ENCODE measurements at places on chromosomes 7 and 10.
A peak's percentile ranks its signal among the peaks of the same experiment; 100 is the strongest.

GRCh38 chr10:37856881-37857286, 526 bp downstream of the ZNF248 start:
- peak; percentile 0 for DNase-seq

DNA sequence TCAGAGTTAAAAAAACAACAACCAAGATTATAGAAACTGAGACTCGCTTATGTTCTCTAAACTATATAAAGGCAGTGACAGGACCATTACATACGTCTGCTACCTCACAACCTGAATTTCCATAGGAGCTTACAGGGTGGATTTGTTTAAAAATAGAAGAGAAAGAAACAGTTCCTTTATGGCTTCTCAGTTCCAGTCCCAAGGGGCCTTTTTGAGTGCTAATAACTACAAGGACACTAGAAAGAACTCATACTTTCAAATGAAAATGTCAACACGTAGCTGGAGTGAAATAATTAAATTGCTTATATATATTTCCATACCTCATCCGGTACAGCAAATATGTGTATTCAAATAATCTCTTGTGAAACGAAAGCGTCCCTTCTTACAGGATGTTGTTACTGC, 19.7 kb downstream of the TSPAN12 start:
- DNase-seq = no peak

- no peak for DNase-seq
These were observed 69.5 kb upstream of the PODXL start for GRCh38 chr7:131625817-131626372.

- no peak for DNase-seq
These were observed 256.3 kb downstream of the OTUD1 start for GRCh38 chr10:23694921-23695824.

DNA sequence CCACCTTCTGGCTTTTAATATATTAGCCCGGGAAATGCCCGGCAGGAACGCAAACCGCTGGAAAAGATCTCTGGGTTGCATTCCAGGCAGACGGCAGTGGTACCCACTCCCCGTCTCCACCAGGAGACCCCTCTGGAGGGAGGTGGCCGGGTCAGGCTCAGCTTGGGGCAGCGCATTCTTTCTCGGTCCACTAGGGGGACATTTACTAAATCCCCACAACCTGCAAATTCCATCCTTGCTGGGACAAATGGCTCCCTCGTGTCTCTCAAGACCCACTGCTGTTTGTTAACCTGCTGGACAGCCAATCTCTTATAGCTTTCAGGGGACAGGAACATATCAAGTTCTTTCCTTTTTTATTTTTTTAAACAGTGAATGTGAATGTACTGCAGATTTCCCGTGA, 45.8 kb upstream of the CARD11 start:
- DNase-seq = no peak

DNA sequence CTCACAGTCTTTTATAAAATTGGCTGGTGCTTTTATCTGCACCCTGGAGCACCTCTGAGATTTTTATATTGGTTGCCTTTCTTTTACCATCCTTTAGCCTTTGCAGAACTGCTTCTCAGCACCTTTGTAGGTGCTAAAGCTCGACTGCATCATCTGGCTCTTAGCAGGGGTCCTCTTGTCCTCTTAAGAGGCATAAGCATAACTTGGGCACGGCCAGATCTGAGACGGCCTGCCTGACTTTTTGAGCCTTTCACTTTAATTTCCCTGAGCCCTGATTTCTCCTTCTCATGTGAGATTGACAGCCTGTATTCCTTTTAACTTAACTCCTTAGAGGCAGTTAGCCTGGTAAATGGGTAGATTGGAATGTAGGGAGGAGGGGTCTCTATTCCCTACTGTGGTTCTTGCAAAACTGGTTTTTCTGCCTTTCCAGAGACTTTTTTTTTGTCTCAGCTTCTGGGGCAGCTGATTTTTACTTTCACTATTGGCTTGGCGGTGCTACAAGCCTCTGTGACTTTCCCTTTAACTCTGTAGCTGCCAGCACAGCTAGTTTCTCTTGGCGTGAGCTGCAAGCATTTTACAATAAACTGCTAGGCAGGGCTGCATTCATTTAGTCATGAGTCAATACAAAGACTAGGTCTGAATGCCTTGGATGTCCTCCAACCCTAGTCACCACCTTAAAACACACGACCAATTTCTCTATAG, 24.0 kb downstream of the ZPBP start:
- no peak for DNase-seq

DNA sequence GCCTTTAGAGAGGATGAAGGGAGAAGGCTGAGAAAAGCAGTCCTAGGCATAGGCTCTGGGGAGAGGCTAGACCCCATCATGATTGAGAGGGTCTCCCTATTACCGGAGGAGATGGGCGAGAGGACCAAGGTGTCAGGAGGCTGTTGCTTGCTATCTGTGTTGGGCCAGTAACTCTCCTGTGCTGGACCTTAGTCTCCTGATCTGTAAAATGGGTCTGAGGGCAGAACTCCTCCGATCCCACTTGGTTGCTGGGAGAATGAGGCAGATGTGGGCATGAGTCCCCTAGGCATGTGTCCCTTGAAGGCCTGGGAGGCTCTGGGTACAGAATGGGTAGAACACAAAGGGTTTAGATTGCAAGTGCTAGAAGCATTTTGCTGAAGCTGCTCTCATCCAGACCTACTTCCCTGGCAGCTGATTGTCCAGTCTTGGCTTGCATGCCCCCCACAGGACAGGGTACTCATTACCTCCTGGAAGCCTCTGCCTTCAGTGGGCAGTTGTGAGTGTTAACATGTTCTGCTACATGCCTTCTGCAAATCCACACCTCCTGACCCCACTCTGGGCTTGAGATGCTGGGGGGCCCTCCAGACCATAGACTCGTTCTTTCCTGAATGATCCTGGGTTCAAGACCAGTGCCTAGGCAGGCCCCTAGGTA, 4.4 kb downstream of the ZMIZ1 start:
- no peak for DNase-seq

- no peak for DNase-seq
These were observed 153.0 kb downstream of the ATE1 start for GRCh38 chr10:121774813-121775212.

- DNase-seq = no peak
These were observed 59.4 kb downstream of the POM121L12 start for GRCh38 chr7:53094827-53095226.

DNA sequence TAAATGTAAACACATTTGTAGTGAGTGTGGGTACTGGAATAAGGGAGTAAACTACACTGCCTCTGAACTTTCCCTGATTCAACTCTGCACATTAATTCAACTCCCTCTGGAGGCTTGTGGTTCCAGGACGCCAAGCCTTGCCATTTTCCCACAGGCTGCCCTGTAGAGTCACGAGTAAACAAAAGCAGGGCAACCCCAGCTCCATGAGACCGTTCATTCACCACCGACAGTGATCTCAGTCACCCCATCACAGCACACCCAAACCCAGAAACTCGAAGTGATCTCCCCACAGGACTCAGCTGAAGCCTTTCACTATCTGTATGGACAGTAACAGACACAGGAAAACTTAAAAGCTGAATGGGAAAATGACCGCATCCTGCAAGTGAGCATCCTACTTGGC, 218.8 kb upstream of the FRMD4A start:
- no peak for DNase-seq

GRCh38 chr7:23357190-23358093, 58.3 kb downstream of the MALSU1 start:
- DNase-seq = no peak

GRCh38 chr7:91351374-91351773, 87.1 kb downstream of the FZD1 start:
- DNase-seq = no peak

GRCh38 chr7:42099470-42100155, 137.4 kb downstream of the GLI3 start:
- DNase-seq = no peak

- no peak for DNase-seq
These were observed 130.1 kb downstream of the DNAJB6 start for GRCh38 chr7:157466867-157467261.

- DNase-seq = no peak
These were observed 41.6 kb upstream of the SDHAF3 start for GRCh38 chr7:97075928-97076327.

DNA sequence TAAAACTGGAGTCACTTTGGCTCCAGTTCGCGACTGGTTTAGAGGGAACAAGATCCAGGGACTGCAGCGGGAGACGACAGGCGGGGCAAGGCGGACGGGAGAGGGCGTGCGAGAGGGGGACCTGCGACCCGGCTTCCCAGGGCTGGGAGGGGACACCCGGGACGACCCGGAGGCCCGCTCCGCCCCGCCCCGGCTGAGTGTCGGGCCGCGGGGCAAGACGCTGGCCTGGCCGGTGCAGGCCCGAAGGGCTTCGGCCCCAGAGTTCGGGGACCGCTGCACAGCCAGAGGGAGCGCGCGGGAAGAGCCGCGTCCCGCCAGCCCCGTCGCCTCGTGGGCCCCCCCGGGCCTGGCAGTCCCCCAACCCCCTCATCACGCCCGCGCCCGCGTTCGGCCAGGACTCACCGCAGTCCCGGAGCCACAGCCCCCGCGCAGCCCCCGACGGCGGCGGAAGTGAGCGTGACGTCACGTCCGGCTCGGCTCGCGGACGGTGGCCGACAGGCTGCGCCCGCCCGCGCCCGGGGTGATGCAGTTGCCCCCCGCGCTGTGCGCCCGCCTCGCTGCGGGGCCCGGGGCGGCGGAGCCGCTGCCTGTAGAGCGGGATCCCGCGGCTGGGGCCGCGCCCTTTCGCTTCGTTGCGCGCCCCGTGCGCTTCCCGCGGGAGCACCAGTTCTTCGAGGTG, at the start of the genes TUBGCP2 and ZNF511:
TUBGCP2 (minus strand) TSS at position 452 of the 679 bp plus-strand sequence. CDS start 5,931 bp downstream, outside the sequence.
ZNF511 (plus strand) TSS at position 494 of the 679 bp plus-strand sequence; CDS start at position 524, 30 bp downstream.
- DNase-seq = peak; percentile 85

Data from activated T-helper 1 cell treated with Interleukin-2 at 50 U/mL for 16 hours (primary cell).